ENCODE measurements at places on chromosomes 5 and 9.

DNA sequence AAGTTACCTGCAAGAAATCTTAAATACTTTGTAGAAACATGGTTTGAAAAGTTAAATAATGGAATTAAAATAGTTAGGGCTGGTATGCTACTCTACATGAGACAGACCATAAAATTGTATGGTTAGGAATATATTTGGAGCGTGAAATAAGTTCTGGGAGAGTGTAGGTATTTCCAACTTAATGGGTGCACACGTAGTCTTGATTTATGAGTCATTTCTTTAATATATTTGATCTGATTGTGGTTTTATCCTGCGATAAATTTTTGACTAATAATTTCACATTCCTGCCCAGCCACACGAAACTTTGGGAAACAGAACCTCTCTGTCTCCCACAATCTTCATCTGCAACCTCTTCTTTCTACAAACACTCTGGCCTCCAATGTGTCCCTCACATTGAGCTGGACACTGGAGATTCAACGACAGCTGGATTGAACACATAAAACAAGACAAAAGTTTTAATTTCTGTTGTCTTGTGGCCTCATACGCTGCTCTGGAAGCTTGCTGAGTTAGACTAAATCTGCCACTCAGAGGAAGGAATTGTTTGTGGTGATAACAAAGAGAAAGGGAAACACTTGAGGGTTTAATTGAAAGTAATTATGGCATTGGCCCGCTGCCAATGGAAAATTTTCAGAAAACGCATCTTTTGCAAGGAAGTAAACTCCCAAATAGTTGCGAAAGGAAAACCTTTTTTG, 201.8 kb upstream of the ZNF608 start:
- DNase-seq, result no peak

DNA sequence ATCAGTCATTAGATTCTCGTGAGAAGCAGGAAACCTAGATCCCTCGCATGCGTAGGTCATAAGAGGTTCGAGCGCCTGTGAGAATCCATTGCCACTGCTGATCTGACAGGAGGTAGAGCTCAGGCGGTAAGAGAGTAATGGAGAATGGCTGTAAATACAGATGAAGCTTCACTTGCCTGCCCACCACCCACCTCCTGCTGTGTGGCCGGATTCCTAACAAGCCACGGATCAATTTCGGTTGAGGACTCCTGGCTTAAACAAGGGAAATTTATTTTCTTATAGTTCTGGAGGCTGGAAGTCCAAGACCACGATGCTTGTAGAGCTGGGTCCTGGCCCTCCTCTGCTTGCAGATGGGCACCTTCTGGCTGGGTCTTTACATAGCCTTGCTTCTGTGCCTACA, 200.4 kb downstream of the PCSK5 start:
- DNase-seq, result no peak

DNA sequence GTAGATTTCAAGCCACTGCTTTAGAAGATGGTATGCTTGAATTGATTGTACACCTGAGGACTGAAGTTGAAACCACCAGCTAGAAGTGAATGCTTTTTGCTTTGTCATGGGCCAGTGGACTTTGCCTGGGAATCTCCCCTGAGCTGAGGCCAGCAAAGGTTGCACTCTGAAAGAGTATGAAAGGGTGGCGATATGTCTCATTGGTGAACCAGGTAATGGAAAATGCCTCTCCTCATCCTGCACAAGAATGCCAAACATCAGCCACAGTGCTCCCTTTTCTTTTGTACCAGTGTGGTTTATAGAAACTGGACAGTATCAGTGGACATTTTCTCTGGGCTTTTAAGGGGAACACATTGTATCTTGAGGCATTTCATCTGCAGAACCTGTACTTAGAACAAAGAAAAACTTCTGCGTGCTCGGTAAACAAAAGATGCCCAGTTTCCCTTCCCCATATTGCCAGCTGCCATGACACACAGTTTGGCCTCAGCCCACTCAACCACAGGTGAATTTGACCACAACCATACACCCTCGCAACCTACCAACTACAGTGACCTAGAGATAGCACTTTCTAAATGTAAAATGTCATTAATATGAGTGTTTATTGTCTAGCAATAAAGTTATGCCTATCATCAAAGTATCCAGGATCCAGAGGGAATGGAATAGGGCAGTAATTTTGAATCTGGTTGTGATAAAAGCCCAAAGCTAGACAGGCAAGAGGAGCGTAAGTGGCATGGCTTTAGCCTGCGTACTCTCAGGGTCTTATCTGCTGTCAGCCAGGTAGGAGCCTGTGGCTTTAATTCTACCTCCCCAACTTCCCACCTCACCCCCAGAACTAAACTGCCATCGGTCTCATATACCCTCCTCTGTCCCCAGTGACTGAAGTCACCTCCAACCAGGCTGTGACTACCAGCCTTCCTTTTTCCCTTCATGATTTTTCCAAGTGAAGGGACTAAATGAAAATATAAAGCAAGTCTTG, 79.5 kb upstream of the LHFPL2 start:
- DNase-seq, result peak; percentile 83

GRCh38 chr5:73826301-73827105, 200.5 kb downstream of the ARHGEF28 start:
- DNase-seq, result no peak

DNA sequence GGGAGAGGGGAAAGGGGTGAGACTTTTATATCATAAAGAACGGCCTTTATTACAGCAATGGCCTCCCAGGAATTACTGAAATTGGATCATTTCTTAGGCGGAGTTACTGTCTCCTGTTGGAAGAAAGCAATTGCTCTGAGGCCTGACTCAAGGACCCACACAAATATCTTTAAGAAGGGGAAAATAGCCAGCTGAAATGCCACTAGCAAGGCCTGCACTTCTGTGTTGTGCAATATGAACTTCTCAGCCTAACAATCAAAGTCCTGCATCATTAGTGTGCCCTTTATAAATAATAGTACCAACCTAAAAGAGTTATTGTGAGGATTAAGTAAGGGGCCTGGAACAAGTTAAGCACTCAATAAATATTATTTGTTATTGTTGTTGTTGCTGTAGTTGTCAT, 30.1 kb upstream of the TRIM32 start:
- no peak for DNase-seq

GRCh38 chr5:141618030-141618803, 583 bp downstream of the DIAPH1 start:
- peak; percentile 51 for DNase-seq
